Stimulated activated CD4-positive, alpha-beta T cell treated with anti-CD3 and anti-CD28 coated beads, Interleukin-12 subunit alpha, Interleukin-12 subunit beta, amount 100 ng/mL, for 24 hours (primary cell): ENCODE measurements at places on chromosomes 12 and 14.
A peak's percentile ranks its signal among the peaks of the same experiment; 100 is the strongest.

DNA sequence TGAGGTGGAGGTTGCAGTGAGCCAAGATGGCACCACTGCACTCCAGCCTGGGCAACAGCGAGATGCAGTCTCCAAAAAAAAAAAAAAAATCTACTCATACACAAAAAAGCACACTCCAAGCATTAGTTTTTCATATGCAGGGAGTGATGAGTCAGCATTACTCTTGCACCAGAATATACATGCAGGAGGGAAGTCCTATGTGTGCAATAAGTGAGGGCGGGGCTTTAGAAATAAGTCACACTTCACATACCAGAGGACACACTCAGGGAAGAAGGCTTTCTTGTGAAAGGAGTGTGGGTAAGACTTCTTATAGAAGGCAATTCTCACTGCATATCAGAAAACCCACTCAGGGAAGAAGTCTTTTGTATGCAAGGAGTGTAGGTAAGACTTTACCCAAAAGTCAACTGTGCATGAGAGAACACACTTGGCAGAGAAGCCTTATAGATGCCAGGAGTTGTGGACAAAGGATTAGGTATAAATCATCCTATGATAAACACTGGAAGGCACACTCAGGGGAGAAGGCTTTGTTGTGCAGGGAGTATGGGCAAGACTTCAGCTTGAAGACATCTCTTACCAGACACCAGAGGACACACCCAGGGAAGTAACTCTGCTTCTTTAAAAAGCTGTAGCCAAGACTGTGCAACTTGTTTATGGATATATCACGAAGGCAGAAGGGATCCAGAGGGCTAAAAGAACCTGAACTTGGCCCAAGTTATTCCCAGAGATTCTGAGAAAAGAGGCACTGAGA, 50.5 kb downstream of the ATF7 start:
- no peak for DNase-seq

DNA sequence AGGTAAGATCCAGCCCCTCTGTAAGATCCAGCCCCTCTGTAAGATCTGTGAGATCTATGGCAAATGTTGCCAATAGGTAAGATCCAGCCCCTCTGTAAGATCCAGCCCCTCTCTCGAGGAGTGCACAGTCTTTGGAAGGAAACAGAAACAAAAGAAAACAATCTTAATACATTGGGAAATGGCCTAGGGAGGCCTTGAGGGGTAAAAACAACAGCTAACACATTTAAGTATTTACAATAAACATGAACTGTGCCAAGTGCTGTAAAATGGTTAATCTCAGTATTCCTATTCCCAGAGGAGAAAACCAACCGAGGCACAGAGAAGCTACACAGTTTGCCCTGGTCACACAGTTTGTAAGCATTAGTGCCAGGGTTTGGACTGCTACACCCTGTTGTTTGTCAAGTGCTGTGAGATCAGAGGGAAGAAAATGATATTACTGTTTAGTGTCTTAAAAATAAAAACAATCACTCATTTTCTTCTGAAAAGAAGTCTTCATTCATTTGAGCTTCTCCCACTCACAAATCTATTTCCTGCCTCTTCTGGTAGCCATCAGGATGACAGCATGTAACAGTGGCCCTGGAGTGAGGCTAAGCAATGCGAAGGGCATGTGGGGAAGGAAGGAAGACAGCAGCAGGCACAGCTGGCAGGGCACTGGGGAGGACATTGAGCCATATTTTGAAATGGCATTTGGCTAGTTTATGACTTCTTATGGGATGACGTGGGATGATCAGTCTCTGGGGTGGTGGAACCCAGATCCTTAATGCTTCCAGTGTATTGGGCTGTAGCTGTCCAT, 118.7 kb upstream of the PTPRQ start:
- DNase-seq, result no peak

- DNase-seq, result no peak
Observed at GRCh38 chr12:56768424-56768823, 5.3 kb downstream of the HSD17B6 start.

GRCh38 chr12:47078733-47079467, 521 bp upstream of the PCED1B start:
- peak; percentile 38 for DNase-seq

DNA sequence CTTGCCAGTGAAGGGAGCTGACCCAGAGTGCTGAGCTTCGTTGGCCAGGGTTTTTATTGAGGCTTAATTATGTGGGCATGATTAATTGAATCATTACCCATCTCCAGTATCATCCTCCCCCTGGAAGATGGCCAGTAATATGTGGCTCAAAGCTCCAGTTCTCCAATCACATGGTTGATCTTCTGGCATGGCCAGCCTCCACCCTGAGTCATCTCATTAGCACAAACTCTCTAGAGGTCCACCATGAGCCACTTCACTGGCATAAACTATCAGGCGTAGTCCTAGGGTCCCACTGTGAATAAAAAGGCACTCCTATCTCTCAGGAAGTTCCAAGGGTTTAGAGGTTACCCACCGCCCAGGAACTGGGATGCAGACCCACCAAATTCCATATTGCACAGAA, 135.0 kb downstream of the ANO6 start:
- no peak for DNase-seq

DNA sequence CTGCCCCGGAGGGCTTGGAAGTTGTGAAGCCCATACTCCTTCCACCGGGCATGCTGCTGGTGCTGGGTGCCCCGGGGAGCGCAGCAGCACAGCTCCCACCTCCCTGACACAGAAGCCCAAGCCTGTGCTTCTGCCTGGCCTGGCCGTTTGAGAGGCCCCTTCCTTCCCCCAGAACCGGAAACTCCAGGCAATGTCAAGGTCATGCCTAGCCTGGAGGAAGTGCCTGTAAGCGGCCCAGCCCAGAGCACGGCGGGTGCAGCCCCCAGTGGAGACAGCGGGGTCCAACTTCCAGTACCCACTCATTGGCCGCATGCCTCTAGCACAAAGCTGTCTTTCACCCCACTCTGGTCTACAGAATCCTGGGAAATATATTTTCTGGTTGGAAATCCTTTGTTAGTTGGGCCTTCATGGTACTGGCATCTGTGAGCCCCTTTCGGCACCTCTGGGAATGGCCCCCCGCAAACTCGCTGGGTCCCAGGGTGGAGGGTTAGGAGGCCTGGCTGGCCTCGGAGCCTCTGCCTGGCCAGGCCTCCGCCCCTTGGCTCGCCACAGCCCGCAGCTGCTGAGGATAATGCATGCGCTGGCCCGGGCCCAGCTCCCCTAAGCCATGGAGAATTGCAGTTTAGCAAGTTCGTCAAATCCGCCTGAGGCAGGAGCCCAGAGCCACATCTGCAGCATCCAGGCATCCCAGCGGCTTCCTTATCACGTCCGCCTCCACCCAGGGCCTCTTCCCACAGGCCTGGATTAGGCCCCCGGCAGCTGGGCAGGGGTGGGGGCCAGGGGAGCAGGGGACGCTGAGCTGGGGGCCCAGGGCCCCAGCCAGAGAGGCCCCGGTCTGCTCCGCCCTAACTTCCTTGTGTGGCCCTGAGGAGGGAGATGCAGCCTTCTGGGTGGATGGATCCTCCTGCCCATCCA, 48.9 kb upstream of the DLK1 start:
- no peak for DNase-seq

DNA sequence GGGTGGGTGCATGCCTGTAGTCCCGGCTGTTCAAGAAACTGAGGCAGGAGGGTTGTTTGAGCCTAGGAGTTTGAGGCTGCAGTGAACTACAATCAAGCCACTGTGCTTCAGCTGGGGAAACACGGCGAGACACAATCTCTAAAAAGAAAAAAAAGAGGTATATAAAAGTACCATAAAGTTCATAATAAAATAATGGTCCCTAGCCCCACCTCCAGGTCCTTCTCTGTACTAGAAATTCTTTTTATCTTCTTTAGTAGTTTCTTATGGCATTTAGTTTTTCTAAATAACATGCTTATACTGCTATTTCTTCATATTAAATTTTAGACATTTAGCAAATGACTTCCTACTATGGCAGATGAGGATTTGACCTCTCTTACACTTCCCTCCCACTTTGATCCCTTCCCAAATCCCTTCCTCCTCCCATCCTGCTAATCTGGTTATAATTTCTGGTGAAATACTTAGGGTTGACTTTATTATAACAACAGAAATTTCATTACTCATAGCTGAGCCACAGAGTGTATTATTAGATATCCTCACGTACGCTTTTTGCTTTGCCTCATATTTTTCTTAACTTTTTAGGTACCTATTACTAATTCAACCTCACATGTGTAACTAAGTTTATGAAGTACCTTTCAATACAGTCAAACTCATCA, 94.7 kb downstream of the SLC41A2 start:
- DNase-seq, result no peak

- no peak for DNase-seq
Observed at GRCh38 chr12:109492371-109492770, 14.9 kb downstream of the UBE3B start.

- no peak for DNase-seq
Observed at GRCh38 chr12:4418913-4419312, 26.7 kb downstream of the FGF6 start.

DNA sequence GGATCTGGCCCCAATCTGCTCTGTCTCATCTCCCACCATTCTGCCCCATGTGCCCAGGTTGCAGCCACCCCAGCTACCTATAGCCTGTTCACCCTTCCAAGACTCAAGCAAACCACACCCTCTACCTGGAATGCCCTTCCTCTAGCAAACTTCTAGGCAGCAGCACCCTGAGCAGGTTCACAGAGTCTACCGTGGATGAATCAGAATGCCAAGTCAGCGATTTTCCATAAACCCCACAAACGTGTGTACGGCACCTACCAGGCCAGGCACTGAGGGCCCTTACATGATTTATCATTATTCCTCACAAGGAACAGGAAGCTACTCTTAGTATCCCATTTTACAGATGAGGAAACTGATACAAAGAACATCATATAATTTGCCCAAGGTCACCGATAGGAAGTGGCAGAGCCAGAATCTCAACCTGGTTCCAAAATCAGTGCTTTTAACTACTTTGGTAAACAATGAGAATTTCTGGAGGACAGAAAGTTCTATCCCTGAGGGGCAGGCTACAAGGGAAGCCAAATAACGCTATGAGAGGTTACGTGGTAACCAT, 28.0 kb upstream of the DHRS4 start:
- DNase-seq, result no peak

- DNase-seq, result no peak
Observed at GRCh38 chr14:83282706-83283105, 1749.1 kb upstream of the SEL1L start.

DNA sequence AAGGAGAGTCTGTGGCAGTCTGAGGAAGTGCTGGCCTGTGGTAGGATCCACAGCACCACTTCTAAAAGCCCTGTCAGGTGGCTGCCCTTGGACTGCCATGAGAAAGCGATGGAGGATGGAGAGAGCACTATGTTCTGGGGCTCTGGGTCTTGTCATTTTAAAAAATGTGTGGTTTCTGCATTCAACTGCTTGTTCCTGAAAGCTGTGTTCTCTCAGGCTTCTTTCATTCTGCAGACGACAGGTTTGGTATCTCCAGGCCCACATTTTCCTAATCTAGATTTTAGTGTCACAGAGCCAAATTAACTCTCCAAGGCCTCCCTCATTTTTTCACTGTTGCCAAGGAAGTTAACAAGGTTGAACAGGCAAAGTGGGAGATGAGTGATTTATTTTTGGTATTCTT, 10.5 kb downstream of the OVCH1 start:
- no peak for DNase-seq

- no peak for DNase-seq
Observed at GRCh38 chr12:32486158-32486557, 86.8 kb downstream of the FGD4 start.

- DNase-seq, result no peak
Observed at GRCh38 chr14:39452680-39453079, 20.4 kb upstream of the FBXO33 start.
